Panc1 (cell line): ENCODE measurements at places on chromosomes 5 and 9. TPM values are rescaled to one million over a fixed set of nuclear protein-coding genes. Genes with fewer than 3 reads are reported as not detected.

The KLHL3 gene
- total RNA-seq, result 1.9 TPM

The GTF3C4 gene
- 25.1 TPM for total RNA-seq

The TXN gene
- total RNA-seq, result 197 TPM

The SLC23A1 gene
- total RNA-seq, result not detected

The F2RL1 gene
- 65.9 TPM for total RNA-seq

The TPM2 gene
- 544 TPM for total RNA-seq

The TMOD1 gene
- total RNA-seq, result 1.4 TPM

The MTAP gene
- 9.6 TPM for total RNA-seq

The ZNF189 gene
- 7.0 TPM for total RNA-seq
